GM04503 (cell line): ENCODE measurements at places on chromosomes 6 and 20.
A peak's percentile ranks its signal among the peaks of the same experiment; 100 is the strongest.

GRCh38 chr20:63262836-63263235 is 8.6 kb upstream of the NKAIN4 start:
- no peak for DNase-seq

DNA sequence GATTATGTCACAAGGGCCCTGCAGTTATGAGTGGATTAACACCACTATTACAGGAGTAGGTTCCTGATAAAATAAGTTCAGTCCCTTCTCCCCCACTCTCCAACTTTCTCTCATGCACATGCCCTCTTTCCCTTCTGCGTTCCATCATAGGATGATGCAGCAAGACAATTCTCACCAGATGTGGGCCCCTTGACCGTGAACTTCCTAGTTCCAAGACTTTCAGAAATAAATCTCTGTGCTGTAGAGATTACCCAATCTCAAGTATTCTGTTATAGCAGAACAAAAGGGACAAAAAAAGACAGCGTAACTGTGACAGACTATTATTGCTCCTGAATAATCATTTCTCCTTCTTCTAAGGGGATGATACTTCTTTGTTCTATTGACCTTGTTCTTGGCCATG is 33.8 kb upstream of the TMEM244 start:
- no peak for DNase-seq

DNA sequence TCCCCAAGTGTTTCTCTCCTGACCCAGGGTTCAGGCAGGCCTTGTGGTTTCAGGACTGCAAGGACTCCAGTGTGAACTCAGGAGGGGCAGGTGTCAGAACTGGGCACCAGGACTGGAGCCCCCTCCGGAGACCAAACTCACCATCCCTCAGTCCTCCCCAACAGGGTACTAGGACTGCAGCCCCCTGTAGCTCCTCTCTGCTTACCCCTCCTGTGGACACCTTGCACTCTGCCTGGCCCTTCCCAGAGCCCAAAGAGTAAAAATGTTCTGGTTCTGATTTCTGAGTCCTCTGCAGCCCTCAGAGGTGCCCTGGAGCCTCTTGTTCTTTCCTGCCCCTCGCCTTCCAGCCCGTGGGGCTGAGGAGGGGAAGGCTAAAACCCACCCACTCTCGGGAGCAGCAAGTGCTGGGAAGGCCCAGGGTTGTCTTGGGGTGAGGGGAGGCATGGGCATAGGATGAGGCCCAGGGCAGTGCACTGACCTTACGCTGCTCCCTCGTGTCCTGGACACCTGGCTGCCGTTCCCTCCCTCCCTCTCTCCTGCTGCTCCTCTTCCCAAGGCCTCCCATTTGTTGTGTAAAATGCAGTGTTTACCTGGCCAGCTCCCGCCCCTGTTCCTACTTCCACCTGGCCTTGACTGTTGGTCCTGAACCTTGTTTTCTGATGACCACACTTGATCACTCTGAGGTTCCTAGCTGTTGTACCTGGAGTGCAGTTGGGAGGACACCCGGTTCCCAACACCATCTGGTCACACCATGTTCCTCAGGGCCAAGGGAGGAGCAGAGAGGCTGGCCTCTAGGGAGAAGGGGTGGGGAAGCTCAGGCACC is 9.9 kb downstream of the CNPY3 start:
- DNase-seq, result no peak

DNA sequence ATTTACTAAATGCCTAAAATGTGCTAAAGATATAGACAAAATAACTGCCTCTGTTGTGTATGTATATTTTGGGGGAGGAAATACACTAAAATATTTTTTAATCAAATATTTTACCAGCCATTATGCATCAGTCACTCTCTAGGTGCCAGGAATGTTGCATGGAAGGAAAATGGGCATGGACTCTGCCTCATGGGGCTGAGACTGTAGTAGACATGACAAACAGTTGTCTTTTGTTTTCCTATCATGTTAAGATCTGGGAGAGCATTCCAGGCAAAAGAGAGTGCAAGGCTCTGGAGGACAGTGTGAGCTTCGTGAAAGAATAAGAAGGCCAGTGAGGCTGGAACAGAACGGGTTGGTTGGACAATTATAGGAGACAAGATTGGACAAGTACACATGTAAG is 26.5 kb downstream of the HLA-DOB start:
- DNase-seq, result no peak

DNA sequence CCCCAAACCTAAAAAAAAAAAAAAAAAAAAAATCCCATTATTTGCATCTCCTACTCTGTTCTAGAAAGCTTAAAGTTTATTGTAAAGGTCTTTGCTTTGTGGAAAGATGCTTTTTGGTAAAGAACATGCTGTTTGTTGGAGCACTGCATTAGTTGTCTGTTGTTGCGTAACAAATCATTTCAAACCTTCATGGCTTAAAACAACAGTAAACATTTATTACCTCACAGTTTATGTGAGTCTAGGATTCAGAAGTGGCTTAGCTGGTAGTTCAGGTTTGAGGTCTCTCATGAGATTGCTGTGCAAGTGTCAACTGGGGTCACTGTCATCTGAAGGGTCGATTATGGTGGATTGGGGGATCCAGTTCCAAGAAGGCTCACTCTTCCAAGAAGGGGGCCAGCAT is 155.2 kb upstream of the ZFP64 start:
- no peak for DNase-seq

DNA sequence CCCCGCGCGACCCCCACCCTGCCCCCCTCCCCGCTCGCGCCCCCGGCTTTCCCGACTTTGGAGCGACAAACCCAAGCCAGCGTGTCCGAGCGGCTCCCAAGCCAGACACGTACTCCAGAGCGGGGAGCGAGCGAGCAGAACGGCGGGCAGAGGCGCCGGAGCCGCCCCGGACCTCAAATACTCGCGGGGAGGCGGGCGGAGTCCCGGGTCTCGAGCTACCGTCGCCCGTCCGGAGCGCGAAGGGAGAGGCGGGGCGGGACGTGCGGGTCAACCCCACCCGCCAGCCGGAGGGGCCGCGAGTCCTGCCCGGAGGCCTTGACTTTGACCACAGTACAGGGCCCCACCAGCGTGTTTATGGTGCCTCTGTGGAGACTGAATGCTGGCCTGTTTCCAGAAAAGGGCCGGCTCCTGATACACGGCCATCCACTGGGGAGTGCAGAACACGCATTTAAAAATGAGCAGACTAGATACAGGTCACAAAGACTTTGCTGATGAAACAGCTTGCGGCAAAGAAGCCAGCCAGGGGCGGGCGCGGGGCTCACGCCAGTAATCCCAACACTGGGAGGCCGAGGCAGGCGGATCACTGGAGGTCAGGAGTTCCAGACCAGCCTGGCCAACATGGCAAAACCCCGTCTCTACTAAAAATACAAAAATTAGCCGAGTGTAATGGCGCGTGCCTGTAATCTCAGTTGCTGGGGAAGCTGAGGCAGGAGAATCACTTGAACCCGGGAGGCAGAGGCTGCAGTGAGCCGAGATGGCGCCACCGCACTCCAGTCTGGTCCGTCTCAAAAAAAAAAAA is at the start of gene SERPINB6:
Gene SERPINB6 (minus strand): TSS at position 148 of the 799 bp plus-strand sequence. CDS start 12,235 bp downstream, outside the sequence.
- no peak for DNase-seq

- DNase-seq, result no peak
These were observed 162.9 kb upstream of the SLC24A3 start for GRCh38 chr20:19049514-19049913.

DNA sequence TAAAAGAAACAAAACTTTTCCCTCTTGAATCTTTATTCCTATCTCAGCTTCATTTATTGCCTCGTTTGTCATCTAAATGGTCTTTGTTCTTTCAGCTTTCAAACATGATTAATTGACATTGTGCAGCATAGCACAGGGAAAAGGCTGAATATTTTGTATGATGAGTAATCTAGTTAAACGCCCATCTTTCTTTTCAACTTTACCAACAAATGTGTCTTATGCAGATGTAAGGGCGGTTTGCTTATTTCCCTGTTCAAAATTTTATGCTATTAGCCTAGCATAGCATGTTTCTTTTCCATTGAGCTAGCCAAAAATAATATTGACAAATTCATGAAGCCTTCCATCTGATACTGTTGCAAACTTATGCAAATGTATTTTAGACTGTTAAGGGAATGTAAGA is 176.4 kb upstream of the AKAP12 start:
- peak; percentile 66 for DNase-seq

GRCh38 chr20:25860531-25861150 is 164.0 kb upstream of the ZNF337 start:
- DNase-seq, result no peak

DNA sequence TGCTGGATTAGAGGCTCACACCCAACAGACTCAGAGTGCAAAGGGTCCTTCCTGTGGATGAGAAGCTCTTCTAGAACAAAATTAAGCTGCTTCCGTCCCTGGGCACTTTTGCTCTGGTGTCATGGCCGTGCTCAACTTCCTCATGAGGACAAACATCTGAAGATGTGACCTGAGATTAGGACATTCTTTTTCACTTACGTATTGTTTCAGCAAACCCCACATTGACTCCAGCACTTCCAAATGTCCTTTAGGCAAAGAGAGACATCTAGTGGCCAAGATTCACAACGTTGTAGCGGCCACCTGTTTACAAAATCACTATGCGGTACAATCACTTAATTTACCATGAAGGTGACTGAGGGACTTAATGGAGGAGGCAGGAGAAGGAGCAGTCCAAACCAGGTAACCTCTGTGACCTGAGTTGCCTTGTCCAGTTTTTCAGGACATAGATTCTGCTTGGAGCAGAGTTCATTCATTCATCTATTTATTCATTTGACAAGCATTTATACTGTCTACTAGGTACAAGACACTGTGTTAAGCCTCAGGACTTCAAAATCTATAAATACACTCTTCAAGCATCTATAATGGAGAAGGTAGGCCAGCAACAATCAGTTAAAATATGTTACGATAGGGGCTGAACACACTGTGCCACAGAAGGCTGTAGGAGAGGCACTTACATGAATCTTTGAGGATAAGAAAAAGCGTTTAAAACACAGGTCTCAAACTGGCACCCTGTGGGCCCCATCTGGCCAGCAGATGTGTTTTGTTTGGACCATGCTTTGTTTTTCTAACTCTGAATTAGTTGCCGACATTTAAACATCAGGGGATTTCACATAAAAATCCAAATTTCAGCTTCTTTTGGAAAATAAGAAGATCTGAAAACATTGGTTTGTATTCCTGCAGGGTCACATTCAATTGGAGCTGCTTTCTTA is 5.6 kb upstream of the ADGRF1 start:
- DNase-seq, result peak; percentile 41

GRCh38 chr20:4131911-4132310 is 116.6 kb upstream of the RNF24 start:
- DNase-seq, result no peak

- DNase-seq, result no peak
These were observed 5.2 kb upstream of the MANEA start for GRCh38 chr6:95572098-95572497.

- DNase-seq, result no peak
These were observed 59.4 kb downstream of the GFOD1 start for GRCh38 chr6:13427801-13428582.

- DNase-seq, result no peak
These were observed 195.7 kb downstream of the COL19A1 start for GRCh38 chr6:70062010-70062409.
